ENCODE measurements at places on chromosomes 4 and X. TPM values are rescaled to one million over a fixed set of nuclear protein-coding genes. Genes with fewer than 3 reads are reported as not detected.
A peak's percentile ranks its signal among the peaks of the same experiment; 100 is the strongest.

Gene NPY2R
- total RNA-seq, result under 0.01 TPM

Gene TCP11X2
- total RNA-seq, result not detected

Gene TDO2
- total RNA-seq, result not detected

Gene DCLK2
- 4.6 TPM for total RNA-seq

Gene SPATA4
- not detected for total RNA-seq

Gene MCF2
- total RNA-seq, result 0.78 TPM

Gene TMEM47
- total RNA-seq, result 12.7 TPM

Gene ANXA10
- total RNA-seq, result not detected

Gene MUC7
- not detected for total RNA-seq

DNA sequence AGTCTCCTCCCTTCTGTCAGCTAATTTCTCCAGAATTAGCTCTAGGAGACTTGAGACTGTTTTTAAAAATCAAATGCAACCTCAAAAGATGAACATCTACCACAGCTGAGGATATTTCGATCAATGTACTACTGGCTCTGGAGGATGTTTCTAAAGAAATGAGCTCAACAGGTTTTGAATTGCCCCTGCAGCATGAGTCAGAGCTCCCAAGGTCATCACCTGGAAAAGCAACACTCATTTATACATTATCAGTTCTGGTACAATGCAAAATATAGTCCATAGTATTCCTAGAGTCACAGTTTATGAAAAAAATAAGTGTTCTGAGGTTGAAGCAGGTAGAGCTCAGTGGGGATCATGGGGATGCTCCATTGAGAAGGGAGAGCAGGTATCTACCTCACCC lies 50.8 kb upstream of the MCF2 start:
- DNase-seq, result no peak

DNA sequence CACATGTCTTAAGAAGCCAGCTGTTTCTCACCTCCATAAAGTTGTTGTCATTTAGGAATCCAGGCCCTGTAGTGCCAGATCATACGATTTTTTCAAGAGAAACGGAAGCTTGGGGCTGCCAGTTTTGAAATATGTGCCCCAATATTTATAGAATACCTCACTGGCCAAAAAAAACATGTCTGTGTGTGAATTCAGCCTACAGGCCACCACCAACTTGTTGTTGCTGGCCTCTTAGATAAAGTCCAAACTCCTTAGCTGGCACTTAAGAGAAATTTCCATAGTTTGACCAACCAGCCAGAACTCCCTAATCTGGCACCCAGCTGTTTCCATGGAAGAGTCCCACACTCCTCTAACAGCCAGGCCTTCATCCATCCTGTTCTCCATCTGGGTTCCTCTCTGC lies 74.1 kb downstream of the WDR19 start:
- no peak for DNase-seq

DNA sequence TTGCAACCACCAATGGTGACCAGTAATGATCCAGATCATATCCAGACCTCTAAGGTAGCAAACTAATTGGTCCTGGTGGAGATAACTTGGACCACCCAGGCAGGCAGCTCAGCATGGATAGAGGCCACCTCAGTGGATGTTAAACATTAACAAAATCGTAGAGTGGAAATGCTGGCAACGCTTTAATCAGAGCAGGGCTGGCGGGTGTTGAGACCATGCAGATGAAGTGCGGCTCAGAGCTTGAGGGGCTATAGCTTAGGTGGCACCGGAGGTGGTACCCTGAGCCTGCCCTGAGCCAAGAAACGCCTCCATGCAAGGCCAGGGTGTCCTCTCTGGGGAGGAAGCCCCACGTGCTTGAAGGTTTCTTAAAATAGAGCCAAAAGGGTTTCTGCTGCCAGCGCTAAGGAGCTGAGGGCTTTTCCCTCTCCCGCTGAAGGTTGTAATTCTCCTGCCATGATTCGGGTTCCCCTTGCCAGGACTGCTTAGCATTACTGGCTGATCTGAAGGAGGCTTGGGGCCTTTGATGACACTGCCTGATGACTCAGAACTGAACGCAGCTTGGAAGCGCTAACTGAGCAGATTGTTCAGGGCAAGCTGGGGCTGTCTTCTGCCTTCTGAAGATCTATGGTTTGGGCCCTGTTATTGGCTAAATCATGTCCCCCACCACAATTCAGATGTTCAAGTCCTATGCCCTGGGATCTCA lies 177.8 kb upstream of the ATP6AP2 start:
- peak; percentile 28 for DNase-seq

DNA sequence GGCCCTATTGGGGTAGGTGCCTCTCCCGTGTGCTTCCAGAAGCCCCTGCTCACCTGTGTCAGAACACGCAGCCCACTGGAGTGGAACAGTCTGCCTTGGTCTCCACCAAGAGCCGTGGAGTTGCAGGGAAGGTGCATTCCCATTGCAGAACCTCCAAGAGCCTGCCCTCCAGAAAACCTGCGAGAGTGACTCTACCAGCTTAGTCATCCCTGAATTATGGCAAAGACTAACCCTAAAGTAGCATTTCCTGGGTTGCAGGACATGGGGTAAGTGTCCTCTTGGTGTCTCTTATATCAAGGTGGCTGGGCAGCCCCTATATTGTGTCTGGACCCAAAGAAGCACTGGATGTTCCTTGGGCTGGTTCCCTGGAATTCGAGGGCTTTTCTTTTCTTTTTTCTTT lies 224.6 kb downstream of the BCOR start:
- DNase-seq, result no peak

DNA sequence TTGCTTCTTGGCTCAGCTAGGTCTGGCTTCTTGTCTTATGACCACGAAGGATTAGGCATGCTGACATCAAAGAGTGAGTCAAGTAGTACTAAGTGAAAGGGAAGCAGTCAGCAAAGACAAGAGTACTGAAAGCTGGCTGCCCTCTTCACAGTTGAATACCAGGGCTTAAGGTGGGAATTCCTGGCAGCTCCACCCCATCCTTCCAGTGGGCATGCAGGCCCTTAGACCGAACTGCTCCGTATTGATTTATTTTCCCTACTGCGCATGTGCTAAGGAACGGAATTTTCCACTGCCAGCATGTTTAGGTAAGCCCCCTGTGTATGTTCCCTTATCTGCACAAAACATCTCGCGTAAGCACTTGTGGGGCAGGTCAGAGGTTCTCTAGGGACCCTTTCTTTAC lies 2320.1 kb downstream of the ARAP2 start:
- DNase-seq, result no peak

- DNase-seq, result peak; percentile 76
Observed at GRCh38 chrX:120791013-120791643, 84.5 kb downstream of the CT47B1 start.

DNA sequence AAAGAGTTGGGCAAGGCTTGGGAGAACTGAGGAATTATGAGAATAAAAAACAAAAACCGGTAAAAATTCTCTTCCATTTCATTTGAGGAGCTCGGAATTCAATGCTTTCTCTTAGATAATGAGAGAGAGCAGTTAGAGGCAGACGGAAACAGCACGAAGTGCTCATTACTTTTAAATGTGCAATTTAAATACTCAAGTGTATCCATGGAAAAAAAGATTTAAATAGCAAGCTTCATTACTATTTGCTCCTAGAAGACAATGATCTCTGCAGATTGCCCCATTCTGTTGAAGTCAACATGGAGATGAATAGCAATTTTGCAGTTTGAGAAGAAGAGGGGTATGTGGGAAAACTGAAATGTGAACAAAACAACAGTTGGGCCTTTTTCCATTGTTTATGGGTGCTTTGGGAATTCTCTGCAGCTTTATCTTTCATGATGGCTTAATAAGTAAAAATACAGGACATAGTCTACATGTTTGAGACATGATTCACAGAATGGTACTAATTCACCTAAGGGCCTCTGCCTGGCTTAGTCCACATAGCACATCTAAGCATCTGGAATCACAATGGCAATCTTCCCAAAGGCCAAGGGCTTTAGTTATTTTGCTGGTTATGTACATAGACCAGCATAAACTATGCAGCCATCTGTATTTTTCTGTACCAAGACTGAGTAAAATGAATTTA lies 512.7 kb upstream of the FAT1 start:
- no peak for DNase-seq

GRCh38 chr4:73662709-73663546 lies 42.7 kb upstream of the RASSF6 start:
- DNase-seq, result no peak

DNA sequence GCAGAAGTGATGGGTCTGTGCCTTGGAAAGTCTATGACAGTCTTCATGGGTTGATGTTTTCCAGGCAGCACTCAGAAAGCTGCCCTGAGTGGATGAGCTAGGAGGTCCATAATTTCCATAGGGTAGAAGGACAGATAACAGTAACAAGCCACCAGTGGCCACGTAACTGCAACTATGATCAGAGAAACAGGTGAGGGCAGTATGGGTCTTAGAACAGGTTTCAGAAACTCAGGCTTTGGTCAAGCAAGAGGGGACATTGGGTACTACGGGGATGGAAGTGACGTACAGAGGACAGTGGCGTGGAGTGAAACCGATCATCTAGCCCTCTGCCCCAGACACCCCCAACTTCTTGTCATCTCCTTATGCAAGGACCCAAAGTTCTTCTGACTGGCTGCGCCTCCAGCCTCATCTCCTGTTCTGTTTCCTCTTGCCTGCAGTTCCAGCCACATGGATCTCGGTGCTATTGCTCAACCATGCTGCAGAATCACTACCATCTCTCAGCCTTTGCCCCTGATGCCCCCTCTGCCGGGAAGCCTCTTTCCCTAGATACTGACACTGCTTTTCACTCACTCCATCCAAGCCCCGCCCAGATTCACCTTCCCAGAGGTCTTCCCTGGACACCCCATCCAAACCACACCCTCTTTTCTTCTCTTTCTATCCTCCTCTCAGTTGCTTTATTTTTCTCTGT lies 123.4 kb downstream of the MFAP3L start:
- DNase-seq, result no peak

- peak; percentile 43 for DNase-seq
Observed at GRCh38 chrX:150504397-150505182, 63.8 kb upstream of the MTM1 start.

GRCh38 chrX:150293311-150294013 lies 69.7 kb upstream of the MAMLD1 start:
- DNase-seq, result no peak

- DNase-seq, result peak; percentile 12
Observed at GRCh38 chrX:8403988-8404387, 60.6 kb upstream of the VCX3B start.
